RPMI8226 (cell line): ENCODE measurements at places on chromosomes 4 and X.

- DNase-seq = no peak
Measured at GRCh38 chr4:48692897-48693296, 87.2 kb downstream of the FRYL start.

- DNase-seq = no peak
Measured at GRCh38 chr4:150255610-150256224, 177.5 kb downstream of the DCLK2 start.

DNA sequence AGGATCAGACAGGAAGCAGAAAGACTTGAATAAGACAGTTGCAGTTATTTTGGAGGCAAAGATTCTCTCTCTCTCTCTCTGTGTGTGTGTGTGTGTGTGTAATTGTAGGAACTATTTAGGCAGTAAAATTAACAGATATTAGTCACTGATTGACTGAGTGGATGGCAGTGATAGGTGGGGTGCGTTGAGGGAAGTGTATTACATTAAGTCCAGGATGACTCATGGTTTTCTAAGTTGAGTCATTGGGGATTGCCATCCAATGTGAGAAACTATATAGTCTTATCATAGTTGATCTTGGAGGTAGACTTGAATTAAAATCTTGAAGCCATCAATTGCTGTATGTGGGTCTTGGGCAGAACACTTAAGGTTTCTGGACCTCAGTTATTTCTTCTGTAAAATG, 75.4 kb downstream of the AR start:
- no peak for DNase-seq

DNA sequence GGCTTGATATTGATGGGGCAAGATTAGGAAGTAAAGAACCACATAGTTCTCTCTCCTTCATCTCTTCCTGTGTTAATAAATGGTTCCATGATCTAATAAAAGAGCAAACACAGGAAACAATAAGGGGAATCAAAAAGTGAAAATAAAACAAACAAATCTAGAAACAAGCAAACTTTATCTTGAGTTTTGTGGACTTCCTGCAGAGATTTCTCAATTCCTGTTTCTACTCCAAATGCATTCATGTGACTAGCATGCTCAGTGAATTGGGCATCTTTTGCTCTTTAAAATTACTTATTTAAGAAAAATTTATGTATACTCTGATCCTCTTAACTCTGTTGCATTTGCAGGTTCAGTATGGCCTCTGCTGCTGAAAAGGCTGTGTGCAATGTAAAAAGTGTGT, 682.0 kb downstream of the KCTD8 start:
- no peak for DNase-seq

GRCh38 chrX:8927701-8928100, 106.2 kb downstream of the FAM9B start:
- DNase-seq = no peak

GRCh38 chr4:122836941-122837340, 10.3 kb downstream of the FGF2 start:
- DNase-seq = no peak

DNA sequence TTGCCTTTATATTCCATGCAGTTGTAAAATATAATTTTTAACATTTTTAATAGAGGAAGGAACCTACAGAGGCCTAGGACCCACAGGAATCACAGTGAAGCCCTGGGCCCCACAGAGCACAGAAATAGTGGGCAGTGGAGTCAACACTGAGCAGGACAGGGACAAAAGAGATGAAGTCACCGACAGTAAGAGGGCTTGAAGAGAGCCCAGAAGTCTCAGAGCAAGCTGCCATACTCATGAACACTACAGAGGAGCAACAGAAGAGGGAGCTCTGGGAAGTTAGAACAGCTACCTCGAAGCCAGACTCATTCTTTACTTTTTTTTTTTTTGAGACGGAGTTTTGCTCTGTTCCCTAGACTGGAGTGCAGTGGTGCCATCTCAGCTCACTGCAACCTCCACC, 149.3 kb upstream of the TENM3 start:
- DNase-seq = no peak

DNA sequence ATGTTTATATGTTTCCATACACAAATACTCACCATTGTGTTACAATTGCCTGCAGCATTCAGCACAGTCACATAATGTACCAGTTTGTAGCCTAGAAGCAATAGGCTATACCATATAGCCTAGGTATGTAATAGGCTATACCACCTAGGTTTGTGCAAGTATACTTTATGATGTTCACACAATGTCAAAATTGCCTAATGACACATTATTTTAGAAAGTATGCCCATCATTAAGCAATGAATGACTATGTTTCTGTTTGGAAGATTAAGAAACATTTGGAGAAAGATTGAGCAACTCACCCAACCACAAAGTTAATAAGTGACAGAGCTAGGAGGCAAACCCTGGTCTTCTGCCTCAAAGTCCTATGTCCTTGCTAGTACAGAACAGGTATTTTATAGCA, 96.8 kb upstream of the GRIA3 start:
- no peak for DNase-seq

DNA sequence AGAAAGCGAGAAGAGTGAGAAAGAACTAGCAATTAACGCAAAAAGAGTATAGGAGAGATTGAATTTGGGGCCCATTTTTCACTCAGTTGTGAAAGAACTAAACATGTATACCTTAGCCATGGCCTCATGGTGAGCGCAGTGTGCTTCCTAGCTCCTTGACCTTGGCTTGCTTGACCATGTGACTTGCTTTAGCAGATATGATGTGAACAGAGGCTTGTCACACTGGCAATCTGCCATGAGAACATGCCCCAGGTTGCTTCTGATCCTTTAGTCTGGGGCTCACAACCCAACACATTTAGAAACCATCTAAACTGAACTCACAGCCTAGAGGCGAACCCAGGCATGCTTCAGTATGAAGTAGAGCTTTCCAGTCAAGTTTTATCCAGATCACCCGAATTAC, 260.1 kb upstream of the FTHL17 start:
- no peak for DNase-seq

DNA sequence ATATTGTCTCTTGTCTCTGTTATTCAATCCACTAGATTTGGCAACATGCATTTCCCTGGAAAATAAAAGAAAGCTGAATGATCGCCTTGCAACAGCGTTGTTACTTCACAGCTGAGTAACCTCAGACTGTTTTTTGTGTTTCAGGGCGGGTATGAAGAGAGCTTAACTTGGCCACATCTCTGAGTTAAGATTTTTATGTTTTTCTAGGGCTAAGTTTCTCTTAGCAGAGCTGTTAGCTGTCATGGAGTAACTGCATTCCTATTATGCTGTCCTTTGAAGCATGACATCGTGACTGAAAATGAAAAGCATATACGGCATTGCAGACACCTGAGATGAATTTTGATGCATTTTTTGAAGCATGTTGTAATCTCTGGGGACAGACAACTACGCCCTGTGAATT, 1798.9 kb downstream of the PCDH7 start:
- DNase-seq = no peak

GRCh38 chr4:172778583-172778982, 390.0 kb upstream of the GALNT7 start:
- DNase-seq = no peak

GRCh38 chr4:2142630-2143427, 83.7 kb downstream of the NAT8L start:
- DNase-seq = peak; percentile 28

DNA sequence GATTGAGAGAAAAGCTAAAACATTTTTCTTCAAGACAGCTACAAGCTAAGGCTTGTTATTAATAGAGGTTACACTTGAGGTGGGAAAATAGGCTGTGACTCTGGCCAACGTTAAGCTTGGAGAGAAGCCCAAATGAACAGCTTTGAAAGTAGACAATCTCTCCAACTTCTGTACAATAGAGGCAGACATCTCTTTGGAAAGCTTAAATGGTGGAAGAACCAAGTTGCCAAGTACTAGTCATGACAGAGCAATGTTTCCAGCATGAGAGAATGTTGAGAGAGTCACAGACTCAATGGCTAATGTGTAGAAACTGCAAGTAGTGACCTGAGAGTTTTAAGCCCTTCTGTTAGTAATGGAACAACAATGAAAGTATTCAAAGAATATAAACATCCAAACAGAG, 298.1 kb downstream of the INPP4B start:
- no peak for DNase-seq

DNA sequence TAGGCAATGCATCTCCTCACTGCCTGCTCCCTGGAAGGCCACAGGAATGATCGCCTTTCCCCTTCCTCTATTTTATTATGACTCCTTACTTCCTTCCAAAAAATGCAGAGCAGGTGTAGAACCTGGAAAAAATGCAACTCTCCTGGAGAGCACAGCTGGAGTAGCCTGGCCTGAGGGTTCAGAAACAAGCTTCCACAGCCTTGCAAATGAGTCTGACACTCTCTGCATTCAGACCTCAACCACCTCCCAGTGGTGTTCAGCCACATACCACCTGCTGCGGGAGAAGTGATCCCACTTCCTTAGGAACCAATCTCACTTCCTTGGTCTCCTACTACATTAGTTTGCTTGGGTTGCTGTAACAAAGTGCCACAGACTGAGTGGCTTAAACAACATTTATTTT, 368.1 kb upstream of the NOCT start:
- DNase-seq = no peak

DNA sequence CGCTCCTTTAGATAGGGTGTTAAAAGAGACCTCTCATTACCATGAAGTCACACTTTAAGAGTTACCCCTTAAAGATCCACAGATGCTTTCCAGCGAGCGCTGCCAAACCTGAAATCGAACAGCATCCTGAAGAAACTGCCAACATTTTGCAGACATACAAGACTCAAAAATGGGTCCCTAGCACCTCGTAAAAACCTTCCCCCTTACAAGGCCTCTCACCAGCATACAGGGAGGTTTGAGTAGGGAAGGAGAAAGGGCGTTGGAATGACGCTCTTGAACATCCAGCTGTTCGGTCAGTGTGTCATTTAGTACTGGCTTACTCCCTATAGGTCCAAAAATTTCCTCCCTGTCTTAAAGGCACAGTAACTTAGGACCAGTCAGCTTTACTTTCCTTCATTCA, 45.3 kb upstream of the PGRMC1 start:
- DNase-seq = no peak
